ENCODE measurements at places on chromosomes 3 and 15. TPM values are rescaled to one million over a fixed set of nuclear protein-coding genes. Genes with fewer than 3 reads are reported as not detected.

Gene GOLGA6L7
- not detected for total RNA-seq

GRCh38 chr15:66954601-66955000, 110.8 kb upstream of the SMAD3 start:
- DNase-seq = no peak

Gene ADAMTS9
- total RNA-seq = 74.1 TPM

DNA sequence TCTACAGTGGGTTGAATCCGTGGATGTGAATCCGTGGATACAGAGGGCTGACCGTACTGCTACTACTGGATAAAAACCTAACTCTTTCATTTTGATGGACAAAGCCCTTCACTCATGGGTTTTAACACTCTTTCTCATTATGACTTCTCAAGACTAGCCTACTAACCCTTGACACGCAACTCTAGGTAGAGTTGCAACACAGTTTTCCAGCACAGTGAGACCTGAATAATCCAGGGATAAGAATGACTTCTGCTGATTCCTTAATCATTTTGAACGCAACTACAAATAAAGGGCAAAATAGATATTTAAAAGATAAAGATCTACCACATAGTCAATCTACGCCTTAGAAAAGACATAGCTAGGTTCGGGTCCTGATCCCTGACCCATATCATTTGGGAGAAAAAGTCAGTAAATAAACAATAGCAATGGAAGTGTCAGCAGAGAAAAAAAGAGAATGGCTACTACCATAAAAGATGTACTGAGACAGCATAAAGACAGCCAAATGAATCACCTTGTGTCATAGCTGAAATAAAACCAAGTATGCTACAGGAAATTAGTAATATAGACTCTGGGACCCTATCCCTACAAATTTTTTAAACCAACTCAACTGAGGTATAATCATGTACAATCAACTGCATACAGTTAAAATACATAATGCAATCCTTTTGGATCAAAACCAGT, 87.6 kb downstream of the DPH6 start:
- no peak for DNase-seq

Gene CHST13
- not detected for total RNA-seq

- no peak for DNase-seq
Measured at GRCh38 chr15:77059786-77060361, 11.0 kb downstream of the TSPAN3 start.

GRCh38 chr15:79432345-79433275, 474 bp downstream of the MINAR1 start:
- no peak for DNase-seq

DNA sequence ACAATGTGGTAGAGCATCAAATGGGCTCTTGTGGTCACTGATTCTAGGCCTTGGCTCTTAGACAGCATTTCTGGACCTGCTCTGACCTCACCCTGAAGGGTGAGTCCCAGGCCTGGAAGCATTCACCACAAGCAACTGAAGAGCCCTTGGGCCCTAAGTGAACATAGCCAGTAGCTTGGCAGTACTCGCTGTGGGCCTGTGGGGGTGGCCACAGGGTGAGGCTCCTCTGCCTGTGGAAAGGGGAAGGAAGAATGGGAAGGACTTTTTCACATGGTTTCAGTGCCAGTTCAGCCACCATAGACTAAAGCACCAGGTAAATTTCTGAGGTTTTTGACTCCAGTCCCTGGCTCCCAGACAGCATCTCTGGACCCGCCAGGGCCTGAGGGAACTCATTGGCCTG, 5.1 kb upstream of the ZSCAN2 start:
- DNase-seq = no peak

Gene RASGRP1
- not detected for total RNA-seq

DNA sequence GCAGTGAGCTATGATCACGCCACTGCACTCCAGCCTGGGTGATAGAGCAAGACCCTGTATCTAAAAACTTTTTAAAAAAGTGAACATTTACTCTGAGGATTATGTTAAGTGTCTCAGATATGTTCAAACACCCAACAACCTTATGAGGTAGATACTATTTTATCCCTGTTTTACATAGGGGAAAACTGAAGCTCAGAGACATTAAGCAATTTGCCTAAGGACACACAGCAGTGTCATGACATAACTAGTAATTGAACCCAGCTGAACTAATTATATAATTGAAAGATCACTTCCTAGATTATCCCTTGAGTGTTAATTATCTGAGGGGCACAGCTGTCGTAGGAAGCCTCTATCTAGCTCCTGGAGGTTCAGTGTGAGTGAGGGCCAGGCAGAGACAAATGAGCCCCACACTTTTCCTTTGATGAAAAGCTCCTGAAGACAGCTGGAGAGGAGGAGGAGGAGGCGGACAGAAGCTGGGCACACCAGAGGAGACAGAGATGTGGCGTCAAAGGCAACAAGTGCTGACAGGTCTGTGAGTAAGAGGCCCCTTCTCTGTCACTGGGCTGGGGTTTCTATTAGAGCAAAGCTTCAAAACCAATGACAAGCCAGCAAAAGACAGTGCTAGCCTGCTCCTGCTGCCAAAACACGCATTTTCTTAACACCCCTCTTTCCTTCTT, 20.5 kb downstream of the TRH start:
- DNase-seq = no peak

DNA sequence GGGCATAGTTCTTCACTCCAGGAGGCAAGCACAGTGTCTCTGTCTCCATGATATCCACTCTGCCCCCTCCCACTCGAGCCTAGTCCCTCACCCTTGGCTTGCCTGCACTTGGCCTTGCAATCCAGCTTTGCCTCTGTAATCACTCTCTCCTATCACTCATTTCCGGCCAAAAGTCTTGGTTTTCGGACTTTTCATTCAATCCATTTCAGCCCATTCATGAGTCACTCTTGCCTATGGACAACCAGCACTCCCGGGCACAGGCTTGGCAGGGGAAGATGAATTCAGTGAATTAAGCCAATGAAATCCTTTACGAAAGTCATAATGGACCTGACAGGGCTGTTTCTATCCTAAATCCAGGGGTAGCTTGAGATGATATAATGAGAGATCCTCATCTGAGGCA, 21.7 kb downstream of the DAZL start:
- no peak for DNase-seq

DNA sequence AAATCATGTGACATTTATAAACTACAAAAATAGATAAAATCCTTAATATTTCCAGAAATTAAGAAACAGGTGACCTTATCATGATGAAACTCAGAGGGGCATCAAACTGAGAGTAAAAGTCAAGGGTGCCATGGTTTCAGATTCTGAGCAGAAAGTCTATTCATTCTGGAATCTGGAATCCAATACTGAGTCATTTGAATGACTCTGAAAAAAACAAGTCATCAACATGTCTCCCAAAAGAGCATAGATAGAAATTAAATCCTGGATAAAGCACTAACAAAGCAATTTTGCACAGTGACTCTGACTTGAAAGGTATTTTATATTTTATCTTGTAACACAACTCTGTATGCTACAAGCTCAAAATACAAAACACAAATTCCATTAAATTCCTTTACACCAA, 23.4 kb downstream of the STAC start:
- DNase-seq = no peak

- no peak for DNase-seq
Measured at GRCh38 chr3:152471814-152472671, 203.3 kb downstream of the MBNL1 start.

- no peak for DNase-seq
Measured at GRCh38 chr15:38696109-38696727, 131.6 kb upstream of the RASGRP1 start.

GRCh38 chr3:20215636-20216035, 29.6 kb upstream of the SGO1 start:
- no peak for DNase-seq

GRCh38 chr3:4568841-4569240, 75.7 kb downstream of the ITPR1 start:
- DNase-seq = no peak

DNA sequence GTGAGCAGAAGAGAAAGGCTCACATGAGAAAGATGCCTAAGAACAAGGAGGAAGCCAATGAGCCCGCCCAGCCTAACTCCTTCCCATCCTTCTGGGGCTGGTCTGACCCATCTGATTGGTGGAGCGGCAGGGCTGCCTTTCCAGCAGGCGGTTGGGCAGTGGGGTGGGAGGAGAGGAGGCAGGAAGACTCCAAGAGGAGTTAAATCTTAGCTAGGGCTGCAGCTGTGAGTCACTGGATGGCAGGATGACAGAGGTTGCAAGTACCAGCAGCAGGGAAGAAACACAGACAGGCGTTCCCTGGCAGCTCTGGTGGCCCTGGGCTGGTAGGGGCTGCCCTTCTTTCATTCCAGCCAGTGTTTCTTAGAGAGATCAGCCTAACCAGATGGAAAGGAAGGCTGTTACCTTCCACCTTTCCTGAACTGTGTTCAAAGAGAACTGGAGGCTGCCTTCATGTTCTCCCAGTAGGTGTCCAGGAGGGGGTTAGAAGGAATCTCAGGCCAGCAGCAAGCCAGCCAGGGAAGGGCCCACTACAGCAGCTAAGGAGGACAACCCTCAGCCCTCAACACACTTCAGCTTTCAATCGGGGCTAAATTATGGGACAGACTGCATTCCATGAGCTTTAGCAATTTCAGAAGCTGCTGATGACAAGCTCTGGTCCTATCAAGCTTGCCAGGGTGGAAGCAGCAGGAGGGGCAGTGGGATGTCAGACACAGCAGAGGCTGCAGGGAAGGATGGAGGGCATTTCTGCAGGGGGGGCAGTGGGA, 50.3 kb downstream of the CHSY1 start:
- DNase-seq = peak; percentile 98

- no peak for DNase-seq
Measured at GRCh38 chr3:50623840-50624474, 7.0 kb downstream of the MAPKAPK3 start.

- DNase-seq = no peak
Measured at GRCh38 chr3:74739242-74739641, 124.8 kb upstream of the CNTN3 start.

Gene NR1I2
- not detected for total RNA-seq

- DNase-seq = peak; percentile 80
Measured at GRCh38 chr3:195893044-195893395, 15.3 kb downstream of the TNK2 start.

Gene RBMS3
- 65.8 TPM for total RNA-seq

DNA sequence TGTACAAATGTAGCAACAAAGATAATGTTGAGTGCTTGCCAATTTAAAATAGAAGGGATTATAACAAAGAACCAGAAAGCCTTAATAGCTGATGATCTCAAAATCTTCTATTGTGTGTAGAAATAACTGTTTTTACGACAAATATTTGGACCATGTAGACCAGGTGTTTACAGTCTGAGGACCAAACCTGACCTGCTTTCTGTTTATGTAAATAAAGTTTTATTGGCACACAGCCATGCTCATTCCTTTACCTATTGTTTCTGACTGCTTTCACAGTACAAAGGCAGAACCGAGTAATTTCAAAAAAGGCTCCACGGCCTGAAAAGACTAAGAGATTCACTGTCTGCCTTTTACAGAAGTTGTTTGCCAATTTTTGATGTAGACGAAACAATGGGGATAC, 91.8 kb downstream of the GOLIM4 start:
- DNase-seq = no peak

GRCh38 chr3:44984335-44984734, 8.3 kb downstream of the EXOSC7 start:
- no peak for DNase-seq

DNA sequence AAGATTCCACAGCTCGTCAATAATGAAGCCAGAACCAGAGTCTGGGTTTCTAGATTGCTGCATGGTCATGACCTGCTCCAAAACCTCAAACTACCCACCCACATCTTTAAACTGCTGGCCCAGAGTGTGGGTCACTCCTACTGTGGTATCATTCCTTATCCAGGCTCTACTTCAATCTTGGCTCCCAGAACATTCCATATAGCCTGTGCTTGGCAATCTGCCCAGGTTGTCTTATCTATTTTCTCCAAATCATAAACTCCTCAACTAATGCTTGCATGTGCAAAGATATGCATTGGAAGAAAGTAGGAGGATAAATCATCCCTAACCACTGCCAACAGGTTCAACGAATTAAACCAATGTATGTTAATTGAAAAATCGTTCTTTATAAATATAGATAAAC, 169.7 kb downstream of the ANXA2 start:
- DNase-seq = no peak

Gene CCDC39
- not detected for total RNA-seq

DNA sequence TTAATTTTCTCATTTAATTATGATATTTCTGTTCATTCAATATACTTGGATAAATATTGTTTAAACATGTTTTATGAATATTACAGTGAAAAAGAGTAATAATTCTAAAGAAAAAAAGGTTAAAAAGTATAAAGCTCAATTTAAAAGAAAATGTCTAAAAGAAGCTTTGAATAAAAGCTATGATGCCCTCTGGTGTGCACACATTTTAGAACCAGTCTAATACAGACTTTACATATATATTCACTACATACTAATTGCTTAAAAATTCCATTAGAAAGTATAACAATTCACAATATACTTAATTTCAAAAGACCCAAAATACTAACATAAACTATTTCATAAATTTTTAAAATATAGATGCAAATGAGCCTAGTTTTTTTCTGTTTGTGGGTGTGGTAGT, 909.1 kb upstream of the ROBO1 start:
- no peak for DNase-seq

Gene ST8SIA2
- not detected for total RNA-seq

DNA sequence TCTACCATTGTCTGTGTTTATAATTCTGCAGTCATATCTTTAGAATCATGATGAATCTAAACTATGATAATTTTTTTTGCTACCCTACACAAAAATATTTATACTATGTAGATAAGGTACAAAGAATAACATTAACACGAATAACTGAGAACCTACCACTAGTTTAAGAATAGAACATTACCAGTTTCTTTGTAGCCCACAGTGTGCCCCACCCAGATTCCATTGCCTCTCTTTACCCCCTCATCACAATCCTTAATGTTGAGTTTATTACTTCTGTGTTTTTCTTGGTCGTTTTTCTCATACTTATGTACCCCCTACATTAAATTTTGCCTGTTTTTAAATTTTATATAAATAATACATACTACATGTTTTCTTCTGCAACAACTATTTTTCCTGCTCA, 140.5 kb downstream of the BBX start:
- no peak for DNase-seq

GRCh38 chr3:117788061-117788460, 1078.5 kb downstream of the TUSC7 start:
- no peak for DNase-seq

DNA sequence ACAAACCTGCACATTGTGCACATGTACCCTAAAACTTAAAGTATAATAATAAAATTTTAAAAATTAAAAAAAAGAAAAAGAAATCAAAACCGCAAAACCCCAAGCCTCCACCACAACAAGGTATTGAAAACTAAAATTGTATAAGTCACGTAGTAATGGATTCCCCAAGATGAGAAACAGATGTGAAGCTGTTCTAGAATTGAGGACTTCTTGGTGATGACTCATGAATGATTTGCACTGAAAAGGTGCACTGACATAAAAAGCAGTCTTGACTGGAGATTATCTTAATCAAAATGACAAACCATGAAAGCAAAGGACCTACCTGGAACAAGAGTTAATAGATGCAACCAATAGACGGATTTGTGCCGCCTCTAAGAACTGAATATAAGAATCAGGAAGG, 225.8 kb downstream of the MYRIP start:
- no peak for DNase-seq

- DNase-seq = no peak
Measured at GRCh38 chr3:138496436-138496835, 62.0 kb downstream of the ESYT3 start.

Data from ascending aorta (tissue), 2 donors.